ENCODE measurements at places on chromosomes 6 and 20.

DNA sequence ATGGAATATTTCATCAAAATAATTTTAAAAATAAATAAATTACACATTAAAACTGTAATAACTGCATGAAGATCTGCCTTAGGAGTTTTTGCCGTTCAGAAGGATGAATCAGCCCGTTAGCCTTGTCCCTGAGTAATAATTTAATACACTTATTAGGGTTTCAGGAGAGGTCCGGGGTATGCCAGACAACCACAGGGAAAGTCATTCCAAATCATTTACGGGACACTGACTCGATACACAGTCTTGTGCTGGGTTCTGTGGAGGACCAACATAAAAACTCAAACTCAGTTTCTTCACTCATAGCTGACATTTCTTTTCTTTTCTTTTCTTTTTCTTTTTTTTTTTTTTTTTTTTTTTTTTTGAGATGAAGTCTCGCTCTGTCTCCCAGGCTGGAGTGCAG lies 735 bp upstream of the LY6G6F start:
- DNase-seq = no peak

GRCh38 chr6:168530653-168531071 lies 89.7 kb downstream of the SMOC2 start:
- no peak for DNase-seq

DNA sequence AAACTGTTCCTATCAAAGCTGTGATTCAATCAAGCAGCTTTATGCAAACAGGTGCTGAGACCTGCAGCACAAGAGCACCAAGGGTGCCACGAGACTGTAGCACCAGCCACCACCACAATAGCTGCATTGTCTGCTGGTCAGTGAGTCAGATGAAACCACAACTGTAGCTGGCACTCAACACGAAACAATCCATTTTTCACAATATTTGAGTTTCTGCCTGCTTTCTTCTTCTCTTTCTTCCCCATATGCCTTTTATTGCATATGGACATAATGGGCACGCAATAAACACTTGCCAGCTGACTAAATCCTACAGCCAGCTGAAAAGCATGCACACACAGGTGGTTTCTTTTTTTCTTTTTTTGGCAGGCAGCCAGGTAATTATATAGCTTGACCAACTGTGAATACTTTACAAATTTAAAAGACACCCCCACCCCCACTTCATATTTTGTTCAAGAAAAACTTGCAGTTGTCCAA lies 16.6 kb downstream of the SLC2A12 start:
- no peak for DNase-seq

GRCh38 chr20:910132-910869 lies 5.8 kb downstream of the ANGPT4 start:
- DNase-seq = no peak

- DNase-seq = no peak
Observed at GRCh38 chr20:4233520-4233919, 218.2 kb upstream of the RNF24 start.

- peak; percentile 42 for DNase-seq
Observed at GRCh38 chr6:125995972-125996580, 9.7 kb downstream of the TRMT11 start.

DNA sequence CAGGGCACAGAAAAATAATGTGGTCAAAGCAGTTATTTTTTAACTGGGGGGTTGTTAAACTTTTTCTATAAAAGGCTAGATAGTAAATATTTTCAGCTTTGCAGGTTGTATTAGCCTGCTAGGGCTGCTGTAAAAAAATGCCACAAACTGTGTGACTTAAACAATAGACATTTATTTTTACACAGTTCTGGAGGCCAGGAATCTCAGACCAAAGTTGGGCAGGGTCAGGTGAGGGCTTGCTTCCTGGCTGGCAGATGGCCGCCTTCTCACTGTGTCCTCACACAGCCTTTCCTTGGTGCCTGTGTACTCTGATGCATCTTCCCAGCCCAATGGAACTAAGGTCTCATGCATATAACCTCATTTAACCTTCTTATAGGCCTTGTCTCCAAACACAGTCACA lies 294.7 kb downstream of the PTPRT start:
- DNase-seq = no peak

- no peak for DNase-seq
Observed at GRCh38 chr6:136051140-136051775, 198.9 kb downstream of the MTFR2 start.

GRCh38 chr6:80608881-80609280 lies 502.4 kb downstream of the BCKDHB start:
- DNase-seq = no peak

DNA sequence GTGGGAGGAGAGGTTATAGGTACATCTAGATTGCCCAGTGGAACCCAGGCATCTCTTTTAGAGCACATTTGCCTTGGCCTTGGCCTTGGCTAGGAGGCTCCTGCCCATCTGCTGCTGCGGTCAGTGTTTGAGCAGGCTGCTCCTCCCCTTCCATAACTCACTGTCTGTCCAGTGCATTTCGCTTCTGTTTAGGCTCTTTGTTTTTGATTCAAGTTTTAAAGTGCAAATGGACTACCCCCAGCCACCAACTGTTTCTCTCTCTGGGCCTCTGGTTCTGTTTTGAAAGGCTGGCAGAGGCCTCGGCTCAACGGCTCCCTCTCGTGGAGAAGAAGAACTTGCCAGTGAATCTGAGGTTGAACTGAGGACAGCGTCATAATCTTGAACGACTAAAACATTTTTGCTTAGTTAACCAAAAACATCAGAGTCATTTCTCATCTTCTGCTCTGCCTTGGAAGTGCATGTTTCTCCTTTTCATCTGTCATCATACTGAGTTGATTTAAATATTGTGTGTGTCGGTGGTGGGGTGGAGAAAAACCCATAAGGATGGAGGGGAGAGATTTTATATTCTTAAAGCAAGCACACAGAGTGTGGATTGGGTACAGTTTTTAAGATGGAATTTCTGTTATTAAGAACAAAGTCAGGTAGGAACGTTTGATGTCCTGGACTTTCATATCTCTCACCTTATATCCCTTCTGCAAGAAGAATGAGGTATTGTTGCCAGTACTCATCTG lies 171.4 kb downstream of the DTNBP1 start:
- DNase-seq = peak; percentile 46

- no peak for DNase-seq
Observed at GRCh38 chr20:61913423-61914225, 152.1 kb downstream of the TAF4 start.

DNA sequence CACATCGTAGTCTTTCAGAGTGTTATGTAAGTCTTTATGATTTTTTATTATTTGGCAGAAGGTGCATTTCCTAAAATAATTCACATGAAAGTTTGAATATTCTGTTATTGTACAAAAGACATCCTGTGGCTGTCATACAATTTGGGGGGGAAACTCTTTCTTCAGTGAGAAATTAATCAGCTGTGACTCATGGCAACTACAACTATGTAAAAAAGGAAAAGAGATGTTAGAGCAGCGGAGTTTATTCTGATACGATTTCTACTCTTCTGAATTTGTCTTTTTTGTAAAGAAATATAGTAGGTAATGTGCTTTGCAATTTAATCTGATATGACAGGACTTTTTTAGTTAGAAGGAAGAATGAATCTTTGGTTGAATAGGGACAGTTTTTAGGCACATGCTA lies 14.2 kb downstream of the COL19A1 start:
- DNase-seq = no peak

DNA sequence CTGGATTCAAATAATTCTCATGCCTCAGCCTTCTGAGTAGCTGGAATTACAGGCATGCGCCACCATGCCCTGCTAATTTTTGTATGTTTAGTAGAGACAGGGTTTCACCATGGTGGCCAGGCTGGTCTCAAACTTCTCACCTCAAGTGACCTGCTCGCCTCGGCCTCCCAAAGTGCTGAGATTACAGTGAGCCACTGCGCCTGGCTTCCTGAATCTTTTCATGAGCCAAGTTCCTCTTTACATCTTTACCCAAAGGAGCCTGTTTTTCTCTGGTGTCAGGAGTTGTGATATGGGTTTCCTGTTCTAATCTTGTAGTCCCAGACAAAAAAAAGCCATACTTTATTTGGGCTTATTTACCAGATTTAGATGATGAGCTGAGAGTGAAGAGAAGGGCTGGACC lies 34.4 kb downstream of the PCNA start:
- no peak for DNase-seq

GRCh38 chr6:74343804-74344203 lies 647.8 kb downstream of the CD109 start:
- no peak for DNase-seq

GRCh38 chr20:2804852-2805688 lies 4.6 kb upstream of the CPXM1 start:
- no peak for DNase-seq

DNA sequence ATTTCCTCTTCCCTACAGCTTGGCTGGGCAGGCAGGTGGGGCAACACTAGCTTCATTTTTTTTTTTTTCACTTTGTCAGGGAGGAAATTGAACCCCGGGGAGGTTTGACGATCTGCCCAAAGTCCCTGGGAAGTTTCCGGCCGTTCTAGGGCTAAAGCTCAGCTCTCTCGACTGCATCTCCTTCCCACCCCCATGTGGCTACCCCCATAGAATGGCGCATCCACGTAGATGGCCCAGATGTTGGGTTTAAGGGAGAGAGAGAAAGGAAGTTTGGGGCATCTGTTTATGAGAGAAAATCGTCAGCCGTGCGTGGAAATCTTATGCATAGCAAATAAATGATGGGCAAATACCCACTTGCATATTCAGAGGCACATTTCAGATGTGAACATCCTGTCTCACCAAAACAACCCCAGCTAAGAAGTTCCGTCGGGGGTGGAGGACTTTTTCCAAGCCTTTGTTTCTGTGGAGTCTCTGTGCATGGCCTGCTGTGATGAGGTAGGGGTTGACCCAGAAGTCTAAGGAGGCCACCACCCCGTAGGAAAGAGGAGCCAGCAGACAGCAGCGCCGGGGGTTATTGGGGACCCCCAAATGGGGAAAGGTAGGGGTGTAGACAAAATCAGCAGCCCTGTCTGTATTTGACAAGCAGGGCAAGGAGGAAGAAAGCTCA lies 40.5 kb upstream of the ZNF831 start:
- DNase-seq = no peak

- DNase-seq = no peak
Observed at GRCh38 chr6:154157706-154158105, 118.7 kb downstream of the OPRM1 start.

Measured in stimulated activated CD4-positive, alpha-beta T cell treated with anti-CD3 and anti-CD28 coated beads, Interleukin-15, amount 100 ng/mL, for 1 hour (primary cell).